ENCODE measurements at places on chromosomes 12 and 14.

- no peak for DNase-seq
Measured at GRCh38 chr12:2751230-2751629, 43.5 kb upstream of the FKBP4 start.

DNA sequence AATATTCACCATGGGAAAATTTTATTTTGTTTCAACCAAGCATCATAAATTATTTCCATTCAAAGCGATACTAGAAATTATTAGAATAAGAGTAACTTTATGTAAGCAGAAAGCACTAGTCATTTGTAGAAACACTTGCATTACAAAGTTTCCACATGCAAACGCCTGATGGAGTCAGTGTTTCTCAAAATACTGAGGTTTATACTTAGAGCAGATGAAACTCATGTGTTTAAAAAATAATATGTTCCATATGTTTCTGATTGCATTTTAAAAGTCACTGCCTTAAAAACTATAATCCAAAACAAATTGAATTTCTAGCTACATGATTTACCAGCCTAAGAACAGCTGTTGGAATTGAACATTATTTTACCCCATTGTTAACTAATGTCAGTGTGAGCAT lies 1246.4 kb downstream of the SLC16A7 start:
- DNase-seq, result no peak

DNA sequence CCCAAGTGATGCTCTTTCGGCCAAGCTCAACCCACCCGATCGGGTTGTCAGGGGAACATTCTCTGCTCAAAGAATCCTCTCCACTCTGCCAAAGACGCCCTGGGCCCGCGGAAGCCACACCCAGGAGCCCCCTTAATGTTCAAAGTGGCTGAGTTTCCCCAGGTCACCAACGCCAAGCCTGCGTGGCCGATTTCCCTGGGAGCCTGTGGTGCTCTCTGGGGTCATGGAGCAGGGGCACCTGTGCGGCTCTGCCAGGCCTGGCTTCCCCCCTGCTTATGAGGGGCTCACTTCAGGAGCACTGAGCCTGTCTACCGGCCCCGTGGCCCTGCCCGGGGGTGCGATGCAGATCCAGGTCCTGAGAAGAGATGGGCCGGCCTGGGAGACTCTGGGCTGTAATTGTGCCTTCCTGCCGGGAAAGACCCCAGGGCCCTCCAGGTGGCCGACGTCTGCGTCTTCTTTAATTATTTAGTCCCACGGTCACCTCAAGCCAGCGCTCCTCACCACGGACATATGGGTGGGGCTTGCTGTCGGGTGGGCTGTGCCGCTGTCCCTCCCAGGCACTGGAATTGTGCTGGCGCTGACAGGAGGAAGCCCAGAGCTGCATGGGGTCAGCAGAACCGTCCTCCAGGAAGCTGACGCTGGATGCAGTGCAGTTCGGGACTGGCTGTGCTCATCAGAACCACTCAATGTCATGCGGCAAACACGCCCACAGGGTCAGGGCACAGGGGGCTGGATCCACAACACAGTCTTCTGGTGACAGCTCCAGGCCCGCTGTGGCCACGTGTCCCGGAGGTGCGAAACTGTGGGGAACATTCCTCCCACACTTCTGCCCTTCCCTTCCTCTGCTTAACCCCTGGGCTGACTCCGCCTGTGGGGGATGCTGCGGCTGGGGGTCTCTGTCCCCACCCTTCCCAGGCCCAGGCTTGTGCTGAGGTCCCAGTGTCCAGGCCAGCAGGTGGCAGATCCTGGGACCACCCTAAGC lies 267.6 kb upstream of the SFSWAP start:
- DNase-seq, result no peak

- DNase-seq, result no peak
Measured at GRCh38 chr12:62533087-62533754, 66.6 kb downstream of the MON2 start.

DNA sequence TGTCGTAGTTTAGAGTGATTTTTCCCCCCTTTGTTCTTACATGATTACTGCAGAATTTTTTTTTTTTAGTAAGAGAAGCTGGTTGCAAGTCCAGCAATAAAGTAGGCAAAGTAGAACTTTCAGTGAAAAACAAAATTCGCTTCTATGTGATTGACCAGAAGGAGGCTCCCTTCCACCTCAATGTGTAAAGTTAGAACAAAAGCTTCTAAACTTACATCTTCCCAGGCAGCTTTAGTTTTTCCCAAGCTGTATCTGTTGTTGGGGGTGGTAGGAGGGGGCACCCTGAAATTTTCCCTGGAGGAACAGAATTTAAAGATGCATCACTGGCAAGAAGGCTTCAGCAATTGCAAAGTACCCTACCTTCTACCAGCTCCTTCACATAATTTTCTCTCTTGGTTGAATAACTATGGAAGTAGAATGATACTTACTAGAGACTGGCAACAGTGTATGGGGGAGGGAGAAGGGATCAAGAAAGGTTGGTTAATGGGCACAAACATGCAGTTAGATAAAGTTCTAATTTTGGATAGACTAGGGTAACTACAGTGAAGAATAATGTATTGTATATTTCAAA lies 87.3 kb upstream of the E2F7 start:
- DNase-seq, result no peak

GRCh38 chr12:12171991-12172511 lies 94.8 kb downstream of the LRP6 start:
- no peak for DNase-seq

DNA sequence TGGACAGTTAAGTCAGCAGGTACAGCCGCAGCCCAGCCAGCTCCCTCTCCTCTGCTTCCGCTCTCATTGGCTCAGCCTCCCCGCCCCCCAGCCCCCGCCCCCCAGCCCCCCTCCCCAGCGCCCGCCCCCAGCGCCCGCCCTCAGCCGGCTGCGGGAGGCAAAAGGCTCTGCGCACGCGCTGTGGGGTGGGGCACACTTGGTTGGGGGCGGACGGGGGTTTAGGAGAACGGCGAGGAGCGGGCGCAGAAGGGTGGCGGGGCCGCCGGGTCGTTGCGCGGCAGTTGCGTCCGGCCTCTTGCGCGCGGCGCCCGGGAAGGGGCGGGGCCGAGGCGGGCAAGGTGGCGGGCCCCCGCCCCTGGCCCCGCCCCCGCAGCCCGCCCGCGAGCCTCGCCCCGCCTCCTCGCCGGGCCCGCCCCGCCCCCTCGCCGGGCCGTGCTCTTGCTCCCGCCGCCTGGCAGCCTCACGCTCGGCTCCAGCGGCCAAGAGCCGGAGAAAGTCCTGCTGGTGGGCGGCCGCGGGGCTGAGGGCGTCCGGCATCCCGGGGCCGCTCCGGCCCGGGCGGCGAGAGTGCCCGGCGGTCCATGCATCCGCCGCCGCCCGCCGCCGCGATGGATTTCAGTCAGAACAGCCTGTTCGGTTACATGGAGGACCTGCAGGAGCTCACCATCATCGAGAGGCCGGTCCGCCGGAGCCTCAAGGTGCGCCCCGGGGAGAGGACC lies at the start of gene PPP4R4:
TSS of gene PPP4R4 (plus strand) at position 438 of the 719 bp plus-strand sequence. CDS start at position 582, 144 bp downstream.
- DNase-seq, result peak; percentile 74

- no peak for DNase-seq
Measured at GRCh38 chr12:86373813-86374212, 117.6 kb upstream of the MGAT4C start.

GRCh38 chr12:39723831-39724230 lies 104.2 kb upstream of the ABCD2 start:
- no peak for DNase-seq

DNA sequence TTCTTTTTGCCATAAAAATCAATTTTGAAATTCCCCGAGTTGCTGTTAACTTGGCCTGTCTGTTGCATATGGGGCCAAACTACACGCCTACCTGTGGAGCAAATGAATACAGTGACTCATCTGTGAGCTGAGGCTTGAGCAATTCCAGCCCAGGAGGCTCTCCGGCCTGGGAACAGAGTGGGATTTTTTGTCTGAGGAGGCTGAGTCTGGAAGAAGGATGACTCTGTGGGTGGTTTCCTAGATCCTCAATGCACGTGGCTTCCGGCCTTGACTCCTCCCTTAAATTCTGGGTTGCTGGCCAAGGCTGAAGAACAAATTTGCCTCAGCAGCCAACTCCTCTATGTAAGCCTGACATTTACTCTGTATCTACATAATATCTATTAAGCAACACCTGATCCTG lies 124.1 kb downstream of the SSPN start:
- DNase-seq, result no peak

- DNase-seq, result no peak
Measured at GRCh38 chr12:3538466-3539030, 47.5 kb downstream of the PRMT8 start.

- no peak for DNase-seq
Measured at GRCh38 chr12:77384941-77385340, 319.6 kb upstream of the E2F7 start.

DNA sequence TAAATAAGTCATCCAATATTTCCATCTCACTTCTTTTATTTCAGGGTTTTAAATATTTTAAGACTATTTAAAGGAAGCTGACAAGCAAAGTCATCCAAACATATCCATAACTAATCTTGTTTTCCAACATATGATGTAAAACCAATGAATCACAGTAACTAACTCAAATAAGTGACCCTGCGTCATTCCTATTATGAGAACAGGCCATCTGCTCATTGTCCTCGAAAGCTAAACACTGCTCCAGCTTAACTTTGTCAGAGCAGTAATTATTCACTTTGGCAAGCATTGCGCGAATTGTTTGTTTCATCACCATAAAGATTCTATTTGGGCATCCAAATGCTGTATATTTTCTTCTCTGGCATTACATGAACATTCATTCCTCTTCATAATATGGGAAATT lies 99.1 kb downstream of the CAPZA3 start:
- no peak for DNase-seq

DNA sequence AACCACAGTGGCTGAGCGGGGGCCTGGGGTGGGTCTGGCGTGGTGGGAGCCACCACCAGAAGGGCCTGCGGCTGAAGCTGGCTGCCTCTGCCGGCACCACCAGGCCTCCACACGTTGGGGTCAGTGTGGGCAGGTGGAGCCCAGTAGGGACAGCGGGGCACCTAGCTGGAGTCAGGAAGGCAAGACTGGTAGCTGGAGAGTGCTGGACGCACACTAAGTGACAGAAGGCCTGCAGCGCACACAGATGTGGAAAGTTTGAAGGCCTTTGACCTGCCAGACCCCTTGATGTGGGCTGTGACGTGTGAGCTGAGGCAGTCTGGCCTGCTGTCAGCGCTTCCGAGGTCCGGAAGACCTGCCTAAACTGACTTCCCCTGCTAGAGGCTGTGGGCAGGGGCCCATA lies 26.3 kb downstream of the RIN3 start:
- no peak for DNase-seq

DNA sequence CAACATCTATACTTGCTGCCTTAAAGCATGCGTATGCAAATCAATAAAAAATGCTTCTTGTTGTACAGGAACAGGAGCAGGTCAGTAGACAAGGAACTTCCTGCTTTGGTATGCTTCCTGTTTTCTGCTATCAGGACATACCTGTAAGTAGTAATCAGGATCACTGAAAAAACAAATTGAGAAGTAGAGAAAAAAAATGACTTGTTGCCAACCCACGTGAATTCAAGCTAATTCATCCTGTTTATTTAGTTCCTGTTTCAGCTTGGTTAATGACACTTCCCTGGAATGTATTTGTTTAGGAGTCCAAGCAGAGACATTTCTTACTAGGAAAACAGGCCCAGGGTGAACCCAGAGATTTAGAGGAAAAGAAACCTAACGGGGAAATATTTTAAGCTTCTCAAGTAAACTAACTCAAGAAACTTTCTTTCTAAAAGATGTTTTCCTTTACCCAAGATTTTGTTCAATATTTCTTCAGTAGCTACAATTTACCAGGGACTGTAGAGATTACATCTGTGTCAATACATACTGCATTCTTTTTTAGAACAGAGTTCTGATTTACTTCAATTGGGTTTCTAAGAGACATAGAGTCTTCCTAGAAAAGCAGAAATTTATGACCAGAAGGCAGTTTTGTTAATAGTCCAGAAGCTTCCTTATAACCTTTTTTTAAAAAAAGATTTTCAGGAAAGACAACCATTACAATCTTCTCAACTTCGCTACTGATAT lies 124.2 kb downstream of the PAWR start:
- no peak for DNase-seq

DNA sequence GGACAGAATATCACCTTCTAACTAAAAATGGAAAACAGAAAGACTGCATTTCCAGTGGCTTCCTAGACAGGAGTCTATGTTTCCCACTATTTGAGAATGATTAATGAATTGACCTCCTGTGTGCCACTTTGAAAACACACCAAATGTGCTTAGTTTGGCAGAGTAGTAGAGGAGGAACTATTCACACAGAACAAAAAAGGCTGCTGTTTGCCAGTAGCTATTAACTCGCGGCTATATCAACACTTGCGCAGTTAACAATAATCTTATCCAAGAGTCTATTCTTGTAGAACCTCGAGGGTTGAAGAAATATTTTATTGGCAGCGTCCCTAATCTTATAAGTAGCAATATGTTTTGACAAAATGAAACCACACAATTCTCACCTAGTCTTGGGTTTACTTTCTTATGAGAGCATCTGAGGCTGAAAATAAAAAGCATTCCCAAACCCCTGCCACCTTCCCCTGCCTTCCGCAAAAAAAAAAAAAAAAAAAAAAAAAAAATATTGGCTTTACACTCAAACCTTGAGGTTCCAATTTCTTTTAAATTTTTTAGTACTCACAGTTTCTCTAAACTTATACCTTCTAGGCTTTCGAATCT lies 127.3 kb upstream of the FLRT2 start:
- no peak for DNase-seq

GRCh38 chr14:105116451-105117256 lies 51.4 kb upstream of the GPR132 start:
- no peak for DNase-seq

- no peak for DNase-seq
Measured at GRCh38 chr12:126219654-126220279, 1154.5 kb downstream of the AACS start.

- DNase-seq, result no peak
Measured at GRCh38 chr12:92108651-92109050, 37.0 kb downstream of the BTG1 start.

DNA sequence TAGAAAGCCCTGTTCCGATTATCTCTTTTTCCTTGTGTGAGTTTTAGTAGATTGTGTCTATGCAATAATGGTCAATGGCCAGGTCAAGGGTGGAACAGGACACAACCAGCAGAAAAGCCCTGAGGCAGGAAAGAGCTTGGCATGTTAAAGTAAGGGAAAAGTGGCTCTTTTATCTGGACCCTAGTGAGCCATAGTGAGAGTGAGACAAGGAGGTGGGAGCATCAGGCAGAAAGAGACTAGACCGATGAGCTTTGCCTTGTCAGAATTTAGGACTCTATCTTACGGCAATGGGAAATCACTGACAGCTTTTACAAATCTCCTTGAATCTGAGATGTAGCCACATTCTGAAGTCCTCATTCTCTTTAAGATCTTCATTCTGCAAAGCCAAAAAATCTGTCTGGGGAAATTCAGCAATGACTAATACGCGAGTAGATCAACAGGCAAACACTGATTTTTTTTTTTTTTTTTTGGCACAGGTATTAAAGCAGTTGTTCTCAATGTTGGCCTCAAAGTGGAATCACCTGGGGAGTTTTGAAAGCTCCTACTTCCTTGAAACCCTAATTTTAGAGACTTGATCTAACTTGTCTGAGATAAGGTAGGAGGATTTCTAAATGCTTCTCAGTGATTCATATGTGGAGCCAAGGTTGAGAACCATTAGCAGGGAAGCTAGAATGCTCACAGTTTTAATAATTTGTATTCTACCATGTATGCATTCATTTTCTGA lies 33.9 kb downstream of the TMEM19 start:
- DNase-seq, result no peak

- no peak for DNase-seq
Measured at GRCh38 chr14:96191841-96192462, 12.7 kb upstream of the BDKRB2 start.
